ENCODE measurements at places on chromosomes 16 and 17. TPM values are rescaled to one million over a fixed set of nuclear protein-coding genes. Genes with fewer than 3 reads are reported as not detected.

The BOLA2B gene
- 12.6 TPM for total RNA-seq

The OR1A2 gene
- not detected for total RNA-seq

The SMIM22 gene
- not detected for total RNA-seq

The CNGB1 gene
- total RNA-seq = not detected

The CEMP1 gene
- not detected for total RNA-seq

Data from fibroblast of lung (primary cell).